ENCODE measurements at places on chromosomes 5 and 9. TPM values are rescaled to one million over a fixed set of nuclear protein-coding genes. Genes with fewer than 3 reads are reported as not detected.

C7 gene
- total RNA-seq: 0.82 TPM

GABRA6 gene
- not detected for total RNA-seq

SPOCK1 gene
- total RNA-seq: 0.35 TPM

PRR7 gene
- total RNA-seq: 9.7 TPM

SLC24A2 gene
- 0.31 TPM for total RNA-seq

PHYHD1 gene
- total RNA-seq: 0.58 TPM

PCDHGB1 gene
- 0.29 TPM for total RNA-seq

IL5 gene
- total RNA-seq: not detected

PRSS3 gene
- 0.42 TPM for total RNA-seq

MRPS27 gene
- total RNA-seq: 96.7 TPM

MORN5 gene
- total RNA-seq: not detected

SOHLH1 gene
- 0.29 TPM for total RNA-seq

POU5F2 gene
- 0.20 TPM for total RNA-seq

ADAMTS19 gene
- not detected for total RNA-seq
